HFFc6 (cell line): ENCODE measurements at places on chromosomes 6 and 20. TPM values are rescaled to one million over a fixed set of nuclear protein-coding genes. Genes with fewer than 3 reads are reported as not detected.

- peaks cover 18% of the 10 kb centered on the region for H3K36me3 ChIP-seq
- H3K4me3 ChIP-seq, result no peak overlapping the region
- H3K4me1 ChIP-seq, result no peaks in the 10 kb centered on the region
- DNase-seq, result no peak
Observed at GRCh38 chr6:130158056-130158455, 64.7 kb downstream of the SAMD3 start.

- no peaks in the 10 kb centered on the region for H3K36me3 ChIP-seq
- H3K4me1 ChIP-seq, result peaks cover 16% of the 10 kb centered on the region
- no peak overlapping the region for H3K27ac ChIP-seq
- H3K4me3 ChIP-seq, result no peak overlapping the region
- DNase-seq, result no peak
- peaks cover 52% of the 10 kb centered on the region for H3K27me3 ChIP-seq
Observed at GRCh38 chr6:104955491-104955890, 1.4 kb upstream of the LIN28B start.

DNA sequence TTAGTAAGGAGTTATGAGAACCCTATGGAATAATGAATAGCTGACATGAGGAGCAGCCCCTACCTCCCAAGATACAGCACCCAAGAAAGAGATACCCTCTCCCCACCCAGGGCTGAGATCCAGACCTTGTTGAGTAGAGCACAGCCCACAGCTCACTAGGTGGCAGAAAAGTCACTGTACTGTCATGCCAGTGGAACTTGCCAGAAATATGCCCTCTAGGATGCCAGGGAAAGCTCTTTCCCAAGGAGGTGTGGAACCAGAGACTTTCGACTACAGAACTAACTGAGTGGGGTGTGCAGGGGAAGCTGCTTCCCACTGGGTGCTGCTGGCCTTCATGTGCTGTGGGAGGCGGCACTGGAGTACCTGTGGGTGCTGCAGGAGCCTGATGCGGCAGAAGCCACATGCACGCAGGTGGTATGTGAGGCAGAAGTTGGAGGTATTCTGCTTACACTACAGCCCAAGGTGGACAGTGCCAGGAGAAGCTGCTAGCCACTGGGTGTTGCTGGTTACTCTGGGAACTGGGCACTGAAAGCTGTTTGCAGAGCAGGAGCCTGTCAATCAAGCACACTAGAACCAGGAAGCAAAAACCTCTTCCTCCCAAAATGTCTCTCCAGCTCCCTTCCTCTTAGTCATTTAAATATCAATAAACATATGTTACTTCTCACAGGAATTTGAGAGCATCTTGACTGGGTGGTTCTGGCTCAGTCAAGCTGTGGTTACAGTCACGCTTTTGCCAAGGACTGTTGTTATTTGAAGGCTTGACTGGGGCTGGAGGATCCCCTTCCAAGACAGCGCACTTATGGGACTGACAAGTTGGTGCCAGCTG is 17.8 kb downstream of the ARMC12 start:
- H3K36me3 ChIP-seq, result no peaks in the 10 kb centered on the region
- no peak overlapping the region for H3K27ac ChIP-seq
- peaks cover 39% of the 10 kb centered on the region for H3K27me3 ChIP-seq
- H3K4me3 ChIP-seq, result no peak overlapping the region
- no peak for DNase-seq
- peaks cover 12% of the 10 kb centered on the region; the same call in 1 of the 2 replicates for H3K4me1 ChIP-seq

GRCh38 chr20:9482180-9482579 is 32.2 kb upstream of the LAMP5 start:
- DNase-seq, result no peak
- peaks cover 10% of the 10 kb centered on the region for H3K27me3 ChIP-seq
- no peaks in the 10 kb centered on the region for H3K4me1 ChIP-seq
- H3K4me3 ChIP-seq, result no peak overlapping the region
- peaks cover 17% of the 10 kb centered on the region for H3K36me3 ChIP-seq
- H3K27ac ChIP-seq, result no peak overlapping the region

- peak; percentile 38 for DNase-seq
- H3K4me1 ChIP-seq, result peaks cover 25% of the 10 kb centered on the region
- peaks cover 12% of the 10 kb centered on the region for H3K36me3 ChIP-seq
- H3K27me3 ChIP-seq, result peaks cover under 1% of the 10 kb centered on the region
Observed at GRCh38 chr6:100886076-100886475, 4.9 kb upstream of the ASCC3 start.

- H3K4me1 ChIP-seq, result peaks cover 12% of the 10 kb centered on the region
- H3K36me3 ChIP-seq, result peaks cover 23% of the 10 kb centered on the region
- no peak for DNase-seq
- H3K27me3 ChIP-seq, result peaks cover 2% of the 10 kb centered on the region; the same call in 1 of the 2 replicates
Observed at GRCh38 chr6:157510323-157511188, 129.6 kb downstream of the ZDHHC14 start.

GRCh38 chr20:41432746-41433145 is 66.1 kb upstream of the EMILIN3 start:
- H3K4me1 ChIP-seq, result peaks cover 70% of the 10 kb centered on the region
- peak overlapping the region; percentile 27 for H3K27ac ChIP-seq
- no peak overlapping the region; the same call in 1 of the 2 replicates for H3K4me3 ChIP-seq

- H3K4me3 ChIP-seq, result no peak overlapping the region
- DNase-seq, result peak; percentile 21
- peaks cover 7% of the 10 kb centered on the region for H3K27me3 ChIP-seq
- no peaks in the 10 kb centered on the region for H3K36me3 ChIP-seq
- H3K27ac ChIP-seq, result no peak overlapping the region
Observed at GRCh38 chr20:61901392-61902220, 164.1 kb downstream of the TAF4 start.

DNA sequence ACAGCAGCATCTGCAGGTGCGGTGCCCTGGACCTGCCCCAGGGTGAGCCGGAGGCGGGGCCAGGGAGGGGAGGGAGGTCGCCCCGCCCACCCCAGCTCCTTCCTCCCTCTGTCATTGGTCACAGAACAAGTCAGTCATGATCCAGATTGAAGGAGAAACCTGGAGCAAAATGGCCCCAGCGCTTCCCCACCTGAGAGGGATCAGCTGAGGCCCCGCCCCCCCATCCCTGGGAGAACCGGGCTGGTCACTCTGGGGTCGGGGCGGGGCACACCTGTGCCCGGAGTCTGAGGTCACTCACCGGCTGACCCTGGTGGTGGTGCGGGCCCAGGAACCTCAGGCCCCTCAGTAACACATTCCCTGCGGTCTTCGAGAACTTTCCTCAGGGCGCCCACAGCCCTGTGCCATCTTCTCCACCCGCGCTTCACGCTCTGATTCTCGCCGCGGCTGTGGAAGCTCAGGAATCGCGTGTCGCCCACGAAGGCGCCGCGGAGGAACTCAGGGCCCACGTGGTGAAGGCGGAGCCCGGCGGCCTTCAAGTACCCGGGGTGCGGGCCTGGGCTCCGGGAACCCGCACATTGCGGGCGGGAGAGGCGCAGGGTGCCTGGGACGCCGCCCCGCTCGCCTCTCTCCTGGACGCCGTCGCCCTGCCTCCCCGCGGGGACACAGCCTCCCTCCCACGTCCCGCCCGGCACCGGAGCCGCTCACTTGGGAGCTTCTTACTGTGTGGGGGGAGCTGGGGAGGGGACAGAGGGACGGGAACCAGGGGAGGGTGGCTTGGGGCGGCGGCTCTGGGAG is 36.4 kb upstream of the HLA-C start:
- no peaks in the 10 kb centered on the region for H3K4me1 ChIP-seq
- peaks cover 47% of the 10 kb centered on the region for H3K27me3 ChIP-seq
- no peak overlapping the region for H3K27ac ChIP-seq
- H3K4me3 ChIP-seq, result no peak overlapping the region

DNA sequence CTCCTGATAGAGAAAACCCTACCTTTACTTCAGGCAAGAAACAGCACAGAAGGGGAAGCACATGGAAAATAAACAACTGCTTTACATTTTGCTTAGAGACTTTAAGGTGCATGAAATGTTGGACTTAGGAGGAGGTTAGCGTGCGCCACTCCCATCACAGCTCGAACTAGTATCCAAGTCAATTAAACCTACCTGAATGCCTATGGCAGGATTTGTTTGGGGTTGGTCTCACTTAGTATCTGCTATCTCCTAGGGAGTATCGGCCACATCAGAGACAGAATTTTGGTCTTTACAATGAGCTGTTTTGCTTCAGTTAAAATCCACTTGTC is 12.0 kb downstream of the CYP24A1 start:
- H3K4me1 ChIP-seq, result peaks cover 6% of the 10 kb centered on the region; the same call in 1 of the 2 replicates
- no peak for DNase-seq
- no peak overlapping the region for H3K27ac ChIP-seq
- no peaks in the 10 kb centered on the region for H3K36me3 ChIP-seq
- H3K27me3 ChIP-seq, result peaks cover 6% of the 10 kb centered on the region; the same call in 1 of the 2 replicates

- no peak for DNase-seq
- H3K27ac ChIP-seq, result no peak overlapping the region
- peaks cover 18% of the 10 kb centered on the region for H3K36me3 ChIP-seq
- peaks cover 28% of the 10 kb centered on the region for H3K4me1 ChIP-seq
- H3K4me3 ChIP-seq, result no peak overlapping the region
Observed at GRCh38 chr6:57044568-57044967, 1.9 kb upstream of the KIAA1586 start.

GRCh38 chr6:37054580-37054979 is 49.1 kb downstream of the FGD2 start:
- no peak for DNase-seq
- H3K4me3 ChIP-seq, result no peak overlapping the region
- peaks cover 38% of the 10 kb centered on the region for H3K4me1 ChIP-seq
- no peaks in the 10 kb centered on the region for H3K36me3 ChIP-seq
- peaks cover 2% of the 10 kb centered on the region; the same call in 1 of the 2 replicates for H3K27me3 ChIP-seq

- H3K27ac ChIP-seq, result peak overlapping the region; percentile 52
- H3K4me1 ChIP-seq, result peaks cover 62% of the 10 kb centered on the region
- no peak overlapping the region; the same call in 1 of the 2 replicates for H3K4me3 ChIP-seq
- H3K36me3 ChIP-seq, result no peaks in the 10 kb centered on the region
- H3K27me3 ChIP-seq, result no peaks in the 10 kb centered on the region
- DNase-seq, result peak; percentile 39
Observed at GRCh38 chr6:129859524-129859923, 1.6 kb downstream of the TMEM244 start.

DNA sequence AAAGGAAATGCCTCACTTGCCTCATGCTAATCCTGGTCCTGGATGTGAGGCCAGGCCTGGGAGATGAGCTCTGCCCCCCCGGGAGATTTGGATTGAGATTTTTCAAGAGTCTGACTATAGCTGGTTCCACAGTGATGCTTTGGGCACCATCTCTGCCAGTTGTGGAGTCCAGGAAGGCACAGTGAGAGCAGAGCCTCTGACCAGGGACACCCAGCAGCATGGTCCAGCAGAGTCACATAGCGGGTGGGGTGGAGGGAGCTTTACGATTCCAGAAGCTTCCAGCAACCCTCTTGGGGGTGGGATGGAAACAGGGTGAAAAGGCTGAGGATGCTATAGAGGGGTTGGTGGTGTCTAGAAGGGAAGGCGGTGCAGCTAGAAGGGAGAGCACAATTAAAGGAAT is 8.7 kb downstream of the SLC32A1 start:
- no peaks in the 10 kb centered on the region; the same call in 1 of the 2 replicates for H3K4me1 ChIP-seq
- H3K27me3 ChIP-seq, result peaks cover 69% of the 10 kb centered on the region
- DNase-seq, result no peak
- no peak overlapping the region for H3K4me3 ChIP-seq
- no peak overlapping the region for H3K27ac ChIP-seq

DNA sequence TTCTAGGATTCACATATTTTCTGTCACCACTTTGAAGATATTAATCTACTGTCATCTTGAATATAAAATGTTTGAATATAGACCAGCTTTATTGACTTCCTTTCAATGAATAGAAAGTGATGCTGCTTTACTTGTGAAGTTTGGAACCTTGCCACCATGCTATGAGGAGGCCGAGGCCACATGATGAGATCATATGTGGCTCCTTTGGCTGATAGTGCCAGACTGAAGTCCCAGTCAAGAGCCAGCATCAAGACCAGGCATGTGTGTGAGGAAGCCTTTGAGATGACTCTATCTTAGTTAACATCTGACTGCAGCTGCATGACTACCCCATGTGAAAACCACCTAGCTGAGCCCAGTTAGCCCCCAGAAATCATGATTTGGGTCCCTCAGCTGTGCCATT is 169.5 kb downstream of the OTOR start:
- H3K27ac ChIP-seq, result no peak overlapping the region
- DNase-seq, result no peak
- H3K4me1 ChIP-seq, result no peaks in the 10 kb centered on the region
- H3K4me3 ChIP-seq, result no peak overlapping the region
- H3K36me3 ChIP-seq, result no peaks in the 10 kb centered on the region
- no peaks in the 10 kb centered on the region for H3K27me3 ChIP-seq

DNA sequence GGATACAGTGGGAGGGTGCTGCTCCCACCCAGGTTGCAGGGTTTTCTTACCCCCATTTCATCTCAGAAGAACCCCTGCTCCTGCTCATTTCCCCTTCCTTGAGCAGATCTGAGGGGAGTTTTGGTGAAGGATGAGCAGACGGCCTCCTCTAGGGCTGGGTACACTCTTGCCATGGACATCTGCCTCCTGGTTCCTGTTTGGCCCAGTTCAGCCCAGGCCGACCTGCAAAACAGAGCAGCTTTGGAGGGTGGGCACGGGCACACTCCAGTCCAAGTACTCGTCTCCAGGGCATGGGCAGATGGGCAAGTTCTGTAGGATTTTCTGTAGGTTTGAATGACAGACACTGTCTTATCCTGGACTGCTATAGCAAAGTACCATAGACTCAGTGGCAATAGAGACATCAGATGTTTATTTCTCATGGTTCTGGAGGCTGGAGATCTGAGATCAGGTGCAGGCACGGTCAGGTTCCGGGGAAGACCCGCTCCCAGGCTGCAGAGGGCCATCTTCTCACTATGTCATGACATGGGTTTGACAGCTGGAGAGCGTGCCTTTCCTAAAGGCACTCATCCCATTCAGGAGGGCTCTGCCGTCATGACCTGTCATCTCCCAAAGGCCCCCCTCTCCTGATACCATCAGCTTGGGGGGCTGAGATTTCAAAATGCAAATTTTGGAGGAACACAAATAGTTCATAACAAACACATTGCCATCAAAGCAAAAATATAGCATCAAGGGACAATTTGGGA is 6.2 kb downstream of the NPBWR2 start:
- H3K36me3 ChIP-seq, result no peaks in the 10 kb centered on the region; the same call in 1 of the 2 replicates
- H3K27ac ChIP-seq, result no peak overlapping the region
- H3K4me1 ChIP-seq, result no peaks in the 10 kb centered on the region
- peaks cover 33% of the 10 kb centered on the region for H3K27me3 ChIP-seq
- no peak overlapping the region for H3K4me3 ChIP-seq
- no peak for DNase-seq

GRCh38 chr20:48604426-48604825 is 223.4 kb downstream of the PREX1 start:
- DNase-seq, result no peak
- H3K4me1 ChIP-seq, result no peaks in the 10 kb centered on the region
- no peak overlapping the region for H3K27ac ChIP-seq
- peaks cover 27% of the 10 kb centered on the region for H3K27me3 ChIP-seq
- no peak overlapping the region for H3K4me3 ChIP-seq
- no peaks in the 10 kb centered on the region for H3K36me3 ChIP-seq

- H3K27ac ChIP-seq, result no peak overlapping the region
- H3K4me3 ChIP-seq, result no peak overlapping the region
- no peaks in the 10 kb centered on the region for H3K36me3 ChIP-seq
- H3K4me1 ChIP-seq, result no peaks in the 10 kb centered on the region
Observed at GRCh38 chr6:151869345-151869744, 61.9 kb downstream of the ESR1 start.

TCF21 gene
- total RNA-seq, result 0.08 TPM in 1 of 3 replicates, not detected in the others

TAF8 gene
- total RNA-seq, result 13.3 to 16.5 TPM (median 15.8 TPM) in 3 replicates

OSTM1 gene
- total RNA-seq, result 47.1 to 55.2 TPM (median 50.9 TPM) in 3 replicates

NHLRC1 gene
- total RNA-seq, result 0.81 to 1.4 TPM (median 1.3 TPM) in 3 replicates

KIFC1 gene
- 16.7 and 36.5 TPM in 2 replicates for total RNA-seq

OPRL1 gene
- 0.45 to 0.85 TPM (median 0.81 TPM) in 3 replicates for total RNA-seq
